ENCODE measurements at places on chromosomes 4 and X.

- no peak for DNase-seq
Observed at GRCh38 chrX:110669572-110669971, 126.0 kb downstream of the CHRDL1 start.

DNA sequence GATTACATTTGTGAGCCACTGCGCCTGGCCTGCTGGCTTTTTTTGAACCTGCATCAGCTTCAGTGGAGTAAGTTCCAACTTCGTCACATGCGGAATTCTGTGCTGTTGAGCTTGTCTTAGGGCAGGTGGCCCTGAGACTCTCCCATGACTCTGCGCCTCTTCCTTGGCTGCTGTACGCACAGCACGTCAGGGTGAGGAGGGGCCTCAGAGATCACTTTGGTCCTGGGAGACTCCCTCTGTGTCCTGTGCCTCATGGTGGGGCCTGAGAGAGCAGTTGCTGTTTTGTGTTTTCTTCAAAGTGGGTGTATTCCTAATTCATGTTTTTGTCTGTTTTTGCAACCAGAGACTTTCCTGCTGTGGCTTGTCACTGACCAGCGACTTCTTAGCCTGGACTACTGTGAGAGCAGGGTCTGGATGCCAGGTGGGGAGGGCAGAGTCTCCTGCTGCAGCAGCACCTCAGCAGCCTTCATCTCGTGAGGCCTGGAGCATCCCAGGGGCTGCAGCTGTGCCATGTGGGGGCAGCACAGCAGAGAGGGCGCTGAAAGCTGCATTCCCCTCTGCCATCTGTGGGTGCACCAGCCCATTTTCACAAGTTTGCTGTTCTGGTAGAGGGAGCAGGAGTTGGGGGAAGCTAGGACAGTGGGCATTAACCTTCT, 107.8 kb downstream of the TNIP2 start:
- DNase-seq: no peak

DNA sequence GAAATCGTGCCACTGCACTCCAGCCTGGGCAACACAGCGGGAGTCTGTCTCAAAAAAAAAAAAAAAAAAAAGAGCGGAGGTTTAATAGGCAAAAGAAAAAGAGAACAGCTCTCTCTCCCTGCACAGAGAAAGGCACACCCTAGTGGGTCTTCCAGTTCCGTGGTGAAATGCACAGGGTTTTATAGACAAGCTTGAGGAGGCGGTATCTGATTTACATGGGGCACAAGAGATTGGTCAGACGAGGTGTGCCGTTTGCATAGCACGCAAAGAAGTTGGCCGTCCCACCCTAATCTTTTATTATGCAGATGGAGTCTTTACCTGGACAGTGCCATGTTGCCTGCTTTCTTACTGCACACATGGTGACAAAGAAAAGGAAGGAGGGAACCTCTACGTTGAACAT, 33.5 kb upstream of the REST start:
- no peak for DNase-seq

GRCh38 chrX:519741-520140, 110.8 kb upstream of the SHOX start:
- DNase-seq: no peak

DNA sequence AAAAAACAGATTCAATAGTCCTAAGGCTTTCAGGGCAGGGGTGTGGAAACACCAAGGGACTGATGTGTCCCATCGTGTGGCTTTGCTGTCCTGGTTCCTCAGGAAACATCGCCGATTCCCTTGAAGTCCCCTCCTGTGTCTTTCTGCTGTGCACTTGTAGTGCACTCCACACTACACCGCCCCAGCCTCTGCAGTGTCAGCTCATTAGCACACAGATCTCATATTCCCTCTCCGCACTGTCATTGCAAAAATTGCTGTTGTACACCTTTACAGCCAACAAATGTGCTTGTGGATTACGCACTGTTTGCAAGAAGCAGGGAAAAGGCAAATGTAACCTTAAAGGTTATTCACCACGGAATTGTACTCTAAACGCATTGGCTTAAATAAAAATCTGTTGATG, 5.3 kb downstream of the GRIA3 start:
- no peak for DNase-seq

GRCh38 chrX:65751519-65751918, 84.1 kb downstream of the MSN start:
- no peak for DNase-seq

- DNase-seq: no peak
Observed at GRCh38 chr4:104693601-104694201, 199.0 kb upstream of the CXXC4 start.

- no peak for DNase-seq
Observed at GRCh38 chr4:173537613-173538147, 7.7 kb upstream of the HAND2 start.

- no peak for DNase-seq
Observed at GRCh38 chr4:39569209-39569608, 42.0 kb upstream of the UGDH start.

DNA sequence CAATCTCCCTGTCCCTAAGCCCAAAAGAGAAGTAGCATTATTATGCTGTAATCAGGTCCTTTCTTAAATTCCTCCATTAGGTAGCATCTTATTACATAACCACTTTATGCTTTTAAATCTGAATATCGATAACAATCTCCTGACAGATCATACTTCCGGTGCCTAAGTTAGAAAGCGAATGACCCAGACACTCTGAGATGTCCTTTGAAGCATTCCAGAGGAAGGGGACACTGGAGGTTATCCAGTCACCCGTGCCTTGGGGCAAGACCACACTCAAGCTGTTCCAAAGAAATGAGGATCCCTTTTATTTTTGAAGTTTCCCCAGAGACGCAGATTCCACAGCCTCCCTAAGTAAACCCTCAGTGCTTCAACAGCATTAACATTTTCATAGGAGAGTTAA, 125.7 kb downstream of the PALLD start:
- no peak for DNase-seq

DNA sequence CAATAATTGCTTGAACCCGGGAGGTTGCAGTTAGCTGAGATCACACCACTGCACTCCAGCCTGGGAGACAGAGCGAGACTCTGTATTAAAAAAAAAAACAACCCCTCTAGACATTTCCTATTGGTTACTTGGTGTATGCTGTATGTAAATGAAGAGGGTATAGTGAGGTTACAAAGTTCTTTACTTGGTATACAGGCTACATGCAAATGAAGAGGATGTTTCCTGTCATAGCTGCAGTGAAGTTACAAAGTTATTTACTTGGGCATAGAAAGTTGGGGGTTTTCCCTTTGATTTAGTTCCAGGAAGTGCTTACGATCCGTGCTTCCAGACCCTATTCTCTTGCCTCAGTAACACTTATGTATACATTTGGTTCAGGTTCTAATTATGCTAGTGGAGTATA, 38.4 kb upstream of the CLNK start:
- no peak for DNase-seq

DNA sequence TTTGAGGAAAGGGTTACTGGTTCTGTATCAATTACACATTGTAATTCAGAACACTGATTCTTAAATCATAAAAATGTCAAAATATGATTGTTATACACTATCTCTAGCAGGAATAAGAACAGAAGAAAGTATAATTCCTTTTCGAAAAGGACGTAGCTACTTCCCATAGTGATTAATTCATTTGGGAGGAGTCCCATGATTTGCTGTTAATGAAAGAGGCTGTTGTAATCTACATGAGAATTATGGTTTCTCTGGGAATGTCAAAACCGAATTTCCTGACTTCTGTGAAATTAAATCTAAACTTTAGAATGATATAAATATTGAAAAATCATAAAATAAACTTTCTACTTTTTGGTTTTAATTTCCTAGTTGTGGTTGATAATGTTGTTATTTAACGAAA, 191.1 kb upstream of the ETNPPL start:
- DNase-seq: no peak

All from muscle of back (tissue), 13 donors.